ENCODE measurements at places on chromosomes 5 and 9.

- no peak for DNase-seq
These were observed 300.0 kb upstream of the ADAMTSL1 start for GRCh38 chr9:18173923-18174322.

DNA sequence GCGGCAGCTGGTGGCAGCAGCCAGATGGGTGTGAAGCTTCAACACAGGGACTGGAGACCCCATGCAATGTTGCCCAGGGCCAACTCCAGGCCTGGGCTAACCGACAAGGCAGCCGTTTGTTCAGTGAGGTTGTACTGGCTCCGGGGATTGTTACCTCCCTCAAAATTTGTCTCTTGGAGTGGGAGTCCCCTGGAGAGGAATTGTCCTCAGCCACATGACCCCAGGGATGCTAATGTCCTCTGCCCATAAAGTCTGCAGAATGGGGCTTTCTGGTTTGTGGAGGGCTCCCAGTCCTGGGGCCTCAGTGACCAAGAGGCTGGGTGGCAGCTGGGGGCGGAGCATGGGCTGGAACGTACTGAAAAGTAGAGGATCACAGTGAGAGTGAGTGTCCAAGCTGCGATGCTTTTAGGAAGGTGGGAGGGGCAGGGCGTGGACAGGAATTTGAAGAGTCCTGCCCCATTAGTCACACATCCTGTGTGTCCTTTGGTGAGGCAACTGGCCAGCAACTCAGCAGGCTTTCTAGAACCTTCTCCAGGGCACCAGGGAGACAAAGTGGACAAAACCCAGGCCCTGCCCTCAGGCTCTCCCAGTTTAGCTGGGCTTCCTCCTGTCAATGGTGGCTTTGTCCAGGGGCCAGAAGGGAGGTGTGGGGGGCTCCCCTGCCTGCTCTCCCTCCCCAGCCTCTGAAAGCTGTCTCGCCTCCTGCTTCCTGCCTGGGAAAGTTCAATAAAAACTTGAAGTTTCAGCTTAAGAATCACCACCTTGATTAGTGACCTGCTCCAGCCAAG is 114.0 kb downstream of the NSG2 start:
- no peak for DNase-seq

- no peak for DNase-seq
These were observed 1118.6 kb upstream of the DMAC1 start for GRCh38 chr9:8917956-8918739.

- DNase-seq = no peak
These were observed 10.2 kb upstream of the LCP2 start for GRCh38 chr5:170307575-170308465.

- DNase-seq = no peak
These were observed 38.8 kb upstream of the ANKRD33B start for GRCh38 chr5:10525124-10525495.

DNA sequence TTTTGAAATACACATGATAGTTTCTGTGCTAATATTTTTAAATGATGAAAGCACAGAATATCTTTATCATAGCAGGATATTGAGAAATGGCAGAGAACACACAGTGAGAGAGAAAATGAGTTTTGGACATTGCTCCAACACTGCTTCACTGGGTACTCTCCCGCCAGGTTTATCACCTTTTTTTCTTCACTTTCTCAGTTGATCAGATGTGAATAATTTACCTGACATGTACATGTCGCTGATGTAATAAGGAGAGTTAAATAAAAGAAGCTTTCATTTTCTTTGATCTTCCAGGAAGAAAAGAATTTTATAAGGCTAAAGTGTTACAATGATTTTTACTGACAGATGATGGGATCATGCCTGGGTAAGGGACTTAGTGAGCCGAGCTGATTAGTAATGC is 134.5 kb downstream of the ALDH1A1 start:
- no peak for DNase-seq

DNA sequence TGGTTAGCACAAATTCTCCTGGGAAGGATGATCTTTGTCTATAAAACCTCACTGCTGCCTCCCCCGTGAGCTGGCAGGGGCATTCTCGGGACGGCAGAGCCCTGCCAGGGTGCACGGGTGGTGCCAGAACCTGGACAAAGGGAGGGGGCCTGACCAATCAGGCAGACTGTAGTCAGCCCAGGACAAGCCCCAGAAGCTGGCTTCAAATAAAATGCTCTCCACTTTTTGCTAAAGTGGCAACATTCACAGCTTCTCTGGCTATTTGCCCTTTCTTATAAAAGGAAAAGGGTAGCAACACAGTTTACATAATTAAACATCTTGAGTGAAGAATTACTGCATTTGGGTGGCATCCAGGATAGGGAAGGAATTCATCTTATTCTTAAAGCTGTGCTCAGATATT is 14.4 kb downstream of the IL9 start:
- no peak for DNase-seq

Data from activated CD8-positive, alpha-beta memory T cell treated with anti-CD3 and anti-CD28 coated beads for 48 hours (primary cell).